Fibroblast of upper back skin (primary cell): ENCODE measurements at places on chromosomes 12 and 14.

GRCh38 chr12:91432755-91433154, 250.1 kb upstream of the DCN start:
- DNase-seq, result no peak

DNA sequence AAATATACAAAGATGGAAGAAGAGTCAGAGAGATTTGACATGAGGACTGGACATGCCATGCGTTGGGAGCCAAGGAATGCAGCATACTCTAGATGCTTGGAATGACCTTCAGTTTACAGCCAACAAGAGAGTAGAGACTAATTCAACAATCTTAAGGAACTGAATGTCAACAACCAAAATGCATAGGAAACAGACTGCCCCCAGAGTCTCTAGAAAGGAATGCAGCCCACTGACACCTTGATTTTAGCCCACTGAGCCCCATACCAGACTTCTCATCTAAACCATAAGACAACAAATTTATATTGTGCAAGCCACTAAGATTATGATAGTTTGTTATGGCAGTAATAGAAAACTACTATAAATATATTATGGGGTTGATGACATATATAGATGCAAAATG, 611.2 kb downstream of the RPS29 start:
- DNase-seq, result no peak

GRCh38 chr12:69105101-69105962, 134.0 kb upstream of the CPSF6 start:
- no peak for DNase-seq

- no peak for DNase-seq
Measured at GRCh38 chr12:95206916-95207315, 10.4 kb downstream of the FGD6 start.

- DNase-seq, result no peak
Measured at GRCh38 chr12:6375269-6376078, at the start of gene SCNN1A. TSS of gene SCNN1A (minus strand) at chr12:6375563. CDS start at chr12:6374783, 780 bp downstream.

DNA sequence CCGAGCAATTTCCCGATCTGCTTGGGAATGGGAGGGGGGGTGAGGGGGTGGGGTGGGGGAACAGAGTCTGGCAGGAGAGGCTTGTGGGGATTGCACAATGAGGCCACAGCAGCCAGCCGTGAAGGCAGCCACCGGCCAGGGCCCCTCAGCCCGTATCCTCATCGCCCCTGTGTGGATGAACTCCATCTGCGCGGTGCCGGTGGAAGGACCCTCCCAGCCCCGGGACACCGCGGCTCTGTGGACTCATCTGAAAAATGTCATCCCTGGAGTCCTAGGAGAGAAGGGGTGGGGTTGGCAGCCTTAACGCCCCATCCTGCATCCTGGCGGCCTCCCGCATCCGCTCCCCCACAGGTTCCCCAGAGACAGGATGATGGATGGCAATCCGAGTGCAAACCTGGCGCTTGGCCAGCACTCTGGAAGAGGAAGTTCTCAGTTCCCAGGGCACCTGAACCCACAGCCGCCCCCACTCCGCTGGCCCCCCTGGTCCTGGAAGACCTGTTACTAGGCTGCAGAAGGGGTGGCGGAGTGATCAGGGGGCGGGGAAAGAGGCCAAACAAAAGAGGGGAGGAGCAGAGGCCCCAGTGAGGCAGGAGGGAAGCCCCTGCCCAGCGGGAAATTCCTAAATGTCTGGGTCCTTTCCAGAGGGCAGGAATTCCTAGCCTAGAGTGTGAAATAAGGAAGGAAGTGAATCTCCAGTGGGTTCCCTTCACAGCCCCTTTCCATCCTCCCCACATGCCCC, 1.2 kb upstream of the TNFAIP2 start:
- peak; percentile 91 for DNase-seq

DNA sequence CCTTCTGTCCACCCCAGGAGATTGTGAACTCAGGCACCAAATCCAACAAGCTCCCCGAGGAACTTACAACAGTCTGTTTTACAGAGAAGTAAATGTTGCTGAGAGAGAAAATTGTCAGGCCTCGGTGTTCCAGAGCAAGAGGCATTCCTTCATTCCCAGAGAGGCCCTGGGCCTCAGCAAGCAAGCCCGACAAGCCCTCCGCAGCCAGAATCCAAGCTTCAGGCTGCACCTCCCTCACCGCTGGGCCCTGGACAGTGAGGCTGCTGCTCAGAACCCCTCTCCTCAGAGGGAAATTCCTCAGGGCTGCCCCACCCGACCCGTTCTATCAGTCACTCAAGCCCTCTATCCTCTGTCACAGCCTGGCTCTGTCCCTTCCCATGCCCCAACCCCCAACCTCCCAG, 56.4 kb downstream of the ZFP36L1 start:
- no peak for DNase-seq

GRCh38 chr14:35741345-35742031, 67.6 kb downstream of the RALGAPA1 start:
- DNase-seq, result peak; percentile 2

DNA sequence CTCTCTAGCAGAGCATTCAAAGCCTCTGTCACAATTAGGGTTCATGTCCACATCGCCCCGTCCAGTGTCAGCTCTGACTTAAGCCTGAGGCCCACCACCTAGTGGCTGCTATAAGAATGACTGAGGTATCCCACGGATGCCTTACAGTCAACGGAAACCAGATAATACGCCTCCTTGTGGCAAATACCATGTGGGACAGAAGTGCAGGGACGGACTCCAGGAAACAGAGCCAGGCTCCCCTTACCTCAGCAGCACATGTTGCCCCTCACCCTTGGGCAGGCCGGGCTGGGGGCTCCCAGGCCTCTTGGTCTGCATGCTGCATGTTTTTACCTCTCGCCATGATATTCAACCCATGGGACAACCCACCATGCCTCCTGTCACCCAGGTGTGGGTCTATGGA, 86.3 kb downstream of the VWF start:
- peak; percentile 63 for DNase-seq

GRCh38 chr12:78981-79380, 12.4 kb downstream of the IQSEC3 start:
- no peak for DNase-seq

GRCh38 chr12:80201908-80202307, 102.6 kb downstream of the OTOGL start:
- no peak for DNase-seq

DNA sequence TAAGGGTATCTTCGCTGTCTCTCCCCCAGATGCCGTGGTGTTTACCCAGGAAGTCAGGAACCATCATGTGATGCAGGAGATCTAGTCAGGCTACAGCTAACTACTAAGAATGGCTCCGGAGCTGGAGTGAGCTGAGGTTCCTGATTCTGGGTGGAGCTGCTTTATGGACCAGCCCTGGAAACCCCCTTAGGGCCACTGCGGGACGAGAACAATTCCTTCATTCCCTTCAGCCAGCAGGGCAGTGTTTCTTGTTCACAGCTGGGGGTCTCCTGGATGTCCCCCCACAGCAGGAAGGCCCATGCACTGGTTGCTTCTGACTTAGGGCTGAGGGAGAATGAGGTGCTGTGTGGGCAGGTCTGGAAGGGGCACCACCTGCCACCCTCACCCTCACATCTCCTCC, 199.3 kb downstream of the ADGRD1 start:
- no peak for DNase-seq
